GM10248 (cell line): ENCODE measurements at places on chromosomes 11 and 22.

DNA sequence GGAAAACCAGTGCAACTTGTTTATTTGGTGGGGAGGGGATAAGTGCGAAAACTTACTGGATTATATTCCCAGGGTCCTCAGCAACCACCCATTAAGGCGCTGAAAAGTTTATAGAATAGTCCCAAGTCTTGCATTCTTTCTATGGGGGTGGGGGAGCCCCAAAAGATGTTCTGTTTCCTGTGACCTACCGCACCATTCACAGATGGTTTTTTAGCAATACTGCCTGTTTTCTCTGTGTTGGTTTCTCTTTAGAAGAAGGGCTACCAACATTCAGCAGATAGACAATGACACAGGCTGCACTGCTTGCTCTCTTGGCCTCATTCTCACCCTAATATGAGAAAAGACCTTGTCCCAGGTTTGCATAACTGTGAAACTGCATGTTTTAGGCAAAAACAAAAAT lies 86.5 kb downstream of the FAM76B start:
- DNase-seq, result peak; percentile 13

GRCh38 chr11:2306877-2307500 lies 5.2 kb downstream of the TSPAN32 start:
- DNase-seq, result no peak

DNA sequence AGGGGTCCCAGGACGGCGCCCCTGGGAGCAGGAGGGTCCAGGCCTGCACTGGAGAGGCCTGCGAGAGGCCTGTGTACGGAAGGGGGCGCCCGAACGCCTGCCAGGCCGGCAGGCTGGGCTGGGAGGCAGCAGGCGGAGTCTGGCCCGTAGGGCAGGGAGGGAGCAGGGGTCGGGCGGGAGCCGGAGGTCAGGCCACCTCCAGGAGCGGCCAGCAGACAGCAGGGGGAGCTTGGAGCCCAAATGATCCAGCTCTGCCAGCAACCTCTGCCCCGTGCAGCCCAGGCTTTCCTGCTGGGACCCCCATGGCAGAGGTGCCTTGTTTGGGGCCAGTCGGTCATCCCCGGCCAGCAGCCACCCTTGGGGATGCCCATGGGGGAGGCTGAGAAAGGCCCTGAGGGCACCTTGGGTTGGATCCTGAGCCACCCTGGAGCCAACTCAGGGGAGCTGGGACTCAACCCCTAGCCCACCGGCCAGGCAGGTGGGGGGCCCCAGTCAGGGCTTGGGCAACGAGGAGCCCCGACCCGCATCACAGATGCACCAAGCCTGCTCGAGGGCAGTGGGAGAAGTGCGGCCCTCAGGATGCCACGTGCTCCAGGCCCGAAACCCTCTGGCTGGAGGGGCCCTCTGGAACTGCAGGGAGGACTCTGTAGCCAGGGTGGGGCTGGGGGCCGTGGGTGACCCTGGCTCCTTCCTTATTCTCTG lies 9.6 kb upstream of the SYT8 start:
- peak; percentile 78 for DNase-seq

DNA sequence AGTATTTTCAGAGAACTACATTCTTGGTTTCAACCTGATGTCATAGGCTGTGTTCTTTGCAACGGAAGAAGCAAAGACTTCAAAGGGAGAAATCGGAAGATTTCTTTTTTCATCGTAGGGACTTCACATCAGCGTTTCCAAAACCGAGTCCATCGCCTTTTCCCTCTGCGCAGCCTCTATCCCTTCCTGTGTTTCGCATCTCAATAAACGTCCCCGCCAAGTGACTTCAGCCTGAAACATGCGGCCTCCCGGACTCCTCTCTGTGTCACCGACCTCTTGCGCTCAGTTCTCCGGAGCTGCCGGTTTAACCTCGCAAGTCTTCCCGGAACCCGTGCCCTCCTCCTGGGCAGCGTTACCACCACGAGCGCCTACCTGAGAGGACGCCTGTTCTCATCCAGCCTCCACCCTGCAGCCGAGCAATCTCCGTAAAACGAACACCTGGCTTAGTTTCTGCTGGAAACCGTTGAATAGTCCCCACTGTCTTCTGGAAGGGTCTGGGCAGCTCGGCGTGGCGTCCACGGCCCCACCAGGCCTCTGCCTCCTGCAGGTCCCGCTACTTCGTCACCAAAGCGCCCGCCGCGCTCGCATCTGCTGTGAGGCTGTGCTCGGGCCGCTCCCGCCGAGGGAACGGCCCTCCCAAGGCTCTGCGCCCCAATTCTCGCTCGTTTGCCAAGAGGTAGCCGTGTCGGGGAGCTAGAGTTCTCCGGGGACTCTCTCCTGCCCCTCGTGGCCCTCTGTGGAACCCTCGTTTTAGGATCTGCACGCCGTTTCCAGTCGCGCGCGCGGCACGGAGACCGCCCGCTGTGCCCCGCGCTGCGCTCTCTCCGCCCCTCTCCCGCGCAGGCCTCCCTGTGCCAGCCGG lies at the start of gene GLB1L3:
Gene GLB1L3, plus strand, starts transcription at position 846 of the 862 bp plus-strand sequence. CDS start 362 bp downstream, outside the sequence.
- peak; percentile 71 for DNase-seq

GRCh38 chr11:128878455-128878854 lies 11.4 kb upstream of the KCNJ1 start:
- no peak for DNase-seq

DNA sequence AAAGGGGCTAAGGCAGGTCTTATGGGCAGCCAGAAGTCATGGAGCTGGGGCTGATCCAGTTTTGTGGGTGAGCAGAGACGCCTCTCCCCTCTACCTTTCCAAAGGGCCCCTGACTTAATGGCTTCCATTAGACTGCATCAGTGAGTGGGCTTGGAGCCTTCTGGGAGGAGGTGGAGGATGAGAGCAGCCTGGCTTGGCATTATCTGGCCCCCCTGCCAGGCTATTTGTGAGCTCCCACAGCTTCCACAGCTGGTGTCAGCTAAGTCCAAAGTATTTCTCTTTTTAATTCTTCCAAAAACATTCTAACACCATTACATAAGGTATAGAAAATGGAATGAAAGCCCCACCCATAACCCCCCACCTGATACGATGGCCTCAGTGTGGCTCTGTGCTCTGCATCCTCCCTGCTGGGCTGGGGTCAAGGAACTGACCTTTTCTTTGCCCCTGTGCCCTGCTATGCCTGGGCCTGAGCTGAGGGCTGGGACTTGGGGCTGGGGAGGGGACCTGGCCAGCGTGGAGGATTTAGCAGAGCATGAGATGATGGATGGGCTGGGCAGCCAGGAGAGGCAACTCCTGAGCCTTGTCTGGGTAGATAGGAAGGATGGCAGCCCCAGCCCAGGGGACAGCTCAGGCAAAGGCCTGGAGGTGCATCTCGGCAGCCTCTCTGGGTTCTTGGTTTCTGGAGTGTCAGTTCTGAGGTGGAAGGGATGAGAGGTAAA lies 4.0 kb downstream of the AIFM3 start:
- no peak for DNase-seq

DNA sequence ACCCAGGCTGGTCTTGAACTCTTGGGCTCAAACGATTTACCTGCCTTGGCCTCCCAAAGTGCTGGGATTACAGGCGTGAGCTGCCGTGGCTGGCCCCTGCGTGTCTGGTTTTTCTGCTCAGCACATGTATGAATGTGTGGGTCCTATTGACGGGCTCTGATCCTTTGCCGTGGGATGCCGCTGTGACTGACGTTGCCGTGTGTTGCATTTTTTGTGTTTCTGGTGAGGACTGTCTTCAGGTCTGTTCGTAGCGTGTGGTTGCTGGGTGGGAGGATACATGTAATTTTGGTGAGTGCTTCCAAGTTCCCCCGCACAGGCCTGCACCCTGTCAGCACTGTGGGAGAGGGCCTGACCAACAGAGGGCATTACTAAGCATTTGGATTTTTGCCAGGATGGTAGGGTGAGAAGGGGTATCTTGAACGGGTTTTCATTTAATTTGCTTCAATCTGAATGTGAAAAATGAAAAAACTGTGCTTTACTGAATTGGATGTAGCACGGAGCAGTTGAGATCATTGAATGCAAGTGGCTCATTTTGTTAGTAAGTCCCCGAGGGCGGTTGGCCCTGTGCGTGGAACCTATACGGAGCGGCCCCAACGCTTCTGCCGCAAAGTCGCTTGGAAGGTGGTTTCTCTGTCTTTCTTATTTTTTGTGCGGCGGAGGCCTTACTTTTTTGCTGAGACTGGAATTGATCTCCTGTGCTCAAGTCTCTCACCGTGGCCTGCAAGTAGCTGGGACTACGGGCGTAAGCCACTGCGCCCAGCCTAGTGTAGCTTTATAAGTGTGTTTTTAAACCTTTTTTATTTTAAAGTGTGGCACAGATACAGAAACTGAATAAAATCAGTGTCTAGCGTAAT lies 8.2 kb downstream of the ZBED4 start:
- DNase-seq, result no peak

GRCh38 chr11:27213232-27213660 lies 149.8 kb downstream of the CCDC34 start:
- DNase-seq, result no peak

DNA sequence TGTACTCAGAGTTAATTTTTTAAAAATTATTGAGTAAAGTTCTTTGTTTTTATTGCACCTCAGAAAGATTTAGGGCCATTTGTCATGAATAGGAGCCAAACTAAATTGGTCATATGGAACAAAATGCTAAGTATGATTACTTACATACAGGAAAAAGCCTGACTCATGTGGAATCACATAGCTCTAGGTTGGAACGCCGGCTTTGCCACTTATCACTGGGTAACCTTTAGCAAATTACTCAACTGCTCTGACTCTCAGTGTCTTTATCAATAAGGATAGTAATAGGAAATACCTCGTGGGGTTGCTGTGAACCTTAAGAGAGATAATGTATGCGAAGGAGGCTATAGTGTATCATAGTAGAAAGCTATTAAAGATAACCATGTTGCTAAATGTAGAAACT lies 638.5 kb downstream of the NELL1 start:
- no peak for DNase-seq

GRCh38 chr11:130144861-130145281 lies 14.7 kb upstream of the ST14 start:
- DNase-seq, result no peak

DNA sequence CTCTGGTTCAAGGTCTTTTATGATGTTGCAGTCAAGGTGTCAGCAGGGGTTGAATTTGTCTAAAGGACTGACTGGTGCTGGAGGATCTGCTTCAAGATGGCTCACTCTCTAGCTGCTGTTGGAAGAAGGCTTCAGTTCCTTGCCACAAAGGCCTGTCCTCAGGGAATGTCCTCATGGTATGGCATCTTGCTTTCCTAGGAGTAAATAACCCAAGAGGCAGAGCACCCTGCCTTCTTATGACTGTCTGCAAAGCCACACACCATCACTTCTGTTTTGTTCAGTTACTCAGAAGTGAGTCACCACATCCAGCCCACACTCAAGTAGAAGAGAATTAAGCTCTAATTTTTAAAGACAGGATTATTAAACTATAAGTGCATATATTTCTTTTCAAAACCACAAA lies 45.2 kb downstream of the PLAAT5 start:
- DNase-seq, result no peak

GRCh38 chr22:46156031-46156430 lies 5.7 kb downstream of the PPARA start:
- no peak for DNase-seq

- DNase-seq, result no peak
Measured at GRCh38 chr22:21014726-21015465, at the start of gene P2RX6. P2RX6 (plus strand) TSS chr22:21015165; CDS start chr22:21015175, 10 bp downstream.

DNA sequence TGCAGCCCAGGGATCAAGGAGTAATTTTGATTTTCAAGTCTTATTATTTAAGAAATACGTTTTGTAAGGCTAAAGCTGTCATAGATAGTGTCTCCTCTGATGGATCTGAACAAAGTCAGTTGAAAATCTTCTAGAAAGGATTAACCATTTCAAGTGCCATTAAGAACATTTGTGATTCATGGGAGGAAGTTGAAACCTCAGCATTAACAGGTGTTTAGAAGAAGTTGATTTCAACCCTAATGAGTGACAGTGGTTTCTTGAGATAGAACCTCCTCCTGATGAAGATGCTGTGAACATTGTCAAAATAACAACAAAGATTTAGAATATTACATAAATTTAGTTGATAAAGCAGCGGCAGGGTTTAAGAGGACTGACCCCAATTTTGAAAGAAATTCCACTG lies 61.7 kb downstream of the PRR5L start:
- no peak for DNase-seq

GRCh38 chr11:33753304-33753967 lies 17.2 kb upstream of the CD59 start:
- peak; percentile 39 for DNase-seq

DNA sequence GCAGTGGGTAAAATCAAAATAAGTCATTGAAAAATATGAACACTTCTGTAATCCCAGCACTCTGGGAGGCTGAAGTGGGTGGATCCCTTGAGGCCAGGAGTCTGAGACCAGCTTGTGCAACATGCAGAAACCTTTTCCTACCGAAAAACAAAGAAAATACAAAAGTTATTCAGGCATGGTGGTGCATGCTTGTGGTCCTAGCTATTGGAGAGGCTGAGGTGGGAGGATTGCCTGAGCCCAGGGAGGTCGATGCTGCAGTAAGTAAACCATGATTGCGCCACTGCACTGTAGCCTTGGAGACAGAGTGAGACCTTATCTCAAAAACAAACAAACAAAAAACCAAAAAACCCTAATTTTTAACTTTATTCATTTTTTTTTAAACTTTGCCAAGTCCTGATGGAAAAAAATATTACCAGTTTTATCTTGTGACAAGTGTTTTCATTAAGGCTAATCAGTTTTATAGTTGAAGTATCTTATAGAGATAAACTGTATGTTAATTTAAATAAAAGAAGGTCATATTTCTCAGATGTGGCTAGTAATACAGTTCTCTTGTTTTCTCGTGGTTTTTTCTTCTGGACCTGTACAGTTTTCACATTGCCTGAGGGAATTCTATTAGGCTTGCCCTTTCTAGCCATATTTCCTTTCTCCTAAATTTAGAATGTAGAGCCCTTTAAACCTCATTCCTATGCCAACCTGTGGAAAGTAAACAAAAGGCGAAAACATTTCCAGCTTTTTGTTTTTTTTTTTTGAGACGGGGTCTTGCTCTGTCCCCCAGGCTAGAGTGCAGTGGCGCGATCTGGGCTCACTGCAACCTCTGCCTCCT lies 9.4 kb downstream of the HIPK3 start:
- DNase-seq, result no peak

DNA sequence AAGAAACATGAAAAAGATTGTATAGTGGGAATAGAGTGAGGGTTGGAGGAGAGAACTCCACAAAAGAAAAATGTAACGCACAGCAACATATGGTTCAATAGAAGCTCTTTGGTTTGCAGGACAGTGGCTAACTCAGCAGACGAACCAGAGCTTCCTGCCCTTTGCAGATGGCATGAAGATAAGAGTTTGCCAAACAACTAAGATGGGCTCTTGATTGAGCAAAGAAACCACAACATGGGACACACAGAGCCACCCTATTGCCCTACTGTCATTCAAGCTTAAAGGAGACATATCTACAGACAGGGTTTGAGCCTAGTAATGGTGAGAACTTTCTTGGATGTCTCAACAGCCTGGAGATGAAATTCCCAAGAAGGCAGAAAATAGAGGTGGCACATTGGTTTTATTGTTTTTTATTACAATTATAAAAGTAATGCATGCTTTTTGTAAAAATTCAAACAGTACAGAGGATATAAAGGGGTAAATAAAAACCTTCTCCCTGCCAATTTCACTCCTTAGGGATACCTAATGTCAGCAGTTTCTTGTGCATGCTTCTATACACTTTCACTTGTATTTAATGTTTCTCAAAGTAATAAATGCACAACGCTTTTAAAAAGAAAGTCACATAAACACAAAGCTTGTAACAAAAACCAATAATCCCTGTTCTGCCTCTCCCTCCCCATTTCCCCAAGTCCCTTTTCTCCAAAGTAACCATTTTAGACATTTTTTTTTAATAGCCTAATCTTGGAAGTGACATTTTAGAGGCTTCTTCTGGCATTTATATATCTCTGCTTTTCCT lies 63.7 kb downstream of the COPB1 start:
- no peak for DNase-seq
